ENCODE measurements at places on chromosomes 13 and 19.

DNA sequence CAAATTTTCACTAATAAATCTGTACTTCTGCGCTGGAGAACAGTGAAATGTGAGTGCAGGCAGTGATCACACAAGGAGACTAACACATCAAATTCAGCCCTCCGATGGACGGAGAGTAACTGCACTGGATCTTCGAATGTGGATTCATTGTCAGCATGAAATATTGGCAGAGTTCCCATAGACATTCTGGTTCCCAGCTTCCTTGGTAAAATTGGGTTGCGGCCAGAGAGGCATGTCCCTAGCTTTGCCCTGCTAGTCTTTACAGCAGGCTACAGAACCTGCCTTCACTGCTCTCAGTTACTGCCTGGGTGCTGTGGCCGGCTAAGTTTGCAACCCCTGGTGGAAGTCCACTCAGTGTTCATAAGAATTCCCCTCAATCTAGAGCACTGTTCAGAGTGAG lies 32.3 kb upstream of the UQCRFS1 start:
- DNase-seq, result no peak

GRCh38 chr19:49808711-49809159 lies 4.4 kb downstream of the FUZ start:
- DNase-seq, result peak; percentile 95

DNA sequence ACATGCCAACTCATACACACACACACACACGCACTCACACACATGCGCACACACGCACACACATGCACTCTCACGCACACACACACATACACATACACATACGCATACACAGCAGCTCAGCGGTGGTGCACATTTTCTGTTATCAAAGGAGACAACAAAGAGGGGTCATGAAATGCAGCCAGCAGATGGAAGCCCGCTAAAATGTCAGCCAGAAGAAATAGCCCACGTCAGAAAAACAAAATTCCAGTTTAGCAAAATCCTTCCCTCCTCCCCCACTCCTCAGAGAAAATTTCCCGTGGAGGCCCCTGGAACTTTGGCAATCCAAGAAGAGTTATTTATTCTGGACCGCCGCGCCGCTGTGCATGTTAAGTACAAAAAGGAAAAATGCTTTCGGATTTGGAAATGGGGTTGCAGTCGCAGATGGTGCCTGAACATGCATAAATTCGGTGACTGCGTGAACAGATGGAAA lies 114.6 kb upstream of the VSTM2B start:
- DNase-seq, result no peak

DNA sequence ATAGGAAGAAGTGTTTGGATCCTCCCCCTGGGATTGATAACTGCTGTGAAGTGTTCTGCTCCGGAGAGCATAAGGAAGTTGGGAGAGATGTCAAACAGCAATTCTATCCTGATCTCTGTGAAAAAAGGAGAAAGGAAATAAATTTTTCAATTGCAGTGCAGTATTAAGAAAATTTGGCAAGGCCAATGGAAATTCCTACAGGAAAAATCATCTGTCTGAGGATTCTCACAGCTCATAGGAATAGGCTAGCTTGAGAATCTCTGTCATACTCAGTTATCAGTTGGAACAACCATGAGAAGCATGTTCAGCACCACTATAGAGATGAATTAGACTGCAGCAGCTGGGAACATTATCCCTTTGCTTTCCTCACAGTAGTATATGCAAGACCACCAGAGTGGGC lies 1238.9 kb upstream of the MIR17HG start:
- DNase-seq, result no peak

DNA sequence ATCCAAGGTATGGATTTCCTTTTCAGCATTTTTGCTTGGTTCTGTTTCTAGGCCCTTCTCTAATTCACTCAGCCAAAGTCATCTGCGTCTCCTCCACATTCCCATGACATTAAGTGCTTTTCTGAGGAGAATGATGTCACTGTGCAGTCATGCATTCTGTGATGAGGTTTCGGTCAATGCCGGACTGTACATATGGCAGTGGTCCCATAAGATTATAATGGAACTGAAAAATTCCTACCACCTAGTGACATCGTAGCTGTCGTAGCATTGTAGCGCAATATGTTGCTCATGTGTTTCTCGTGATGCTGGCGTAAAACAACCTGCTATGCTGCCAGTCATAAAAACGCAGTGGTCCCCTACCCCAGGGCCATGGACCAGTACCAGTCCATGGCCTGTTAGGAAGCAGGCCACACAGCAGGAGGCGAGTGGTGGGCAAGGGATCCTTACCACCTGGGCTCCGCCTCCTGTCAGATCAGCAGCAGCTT lies 63.4 kb upstream of the TNFRSF19 start:
- DNase-seq, result no peak

- peak; percentile 83 for DNase-seq
Measured at GRCh38 chr13:112968380-112968909, 569 bp upstream of the MCF2L start.

DNA sequence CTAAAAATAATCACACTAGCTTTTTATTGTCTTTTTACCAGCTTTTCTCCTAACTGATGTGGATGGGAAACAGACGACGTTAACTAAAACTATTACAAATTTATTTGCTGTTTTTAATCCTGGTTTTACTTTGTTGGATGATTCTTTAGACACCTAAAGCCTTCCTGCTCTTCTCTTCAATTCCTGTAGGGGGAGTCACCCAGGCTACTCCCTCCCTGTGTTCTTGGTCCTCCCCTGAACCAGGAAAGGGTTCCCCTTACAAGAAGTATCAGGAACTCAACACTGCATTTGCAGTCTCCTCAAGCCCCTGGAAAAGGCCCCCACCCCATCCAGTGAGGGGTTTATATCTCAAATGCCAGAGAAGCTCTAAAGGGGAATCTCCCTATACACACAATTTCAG lies 206.1 kb downstream of the SUCLA2 start:
- no peak for DNase-seq

- no peak for DNase-seq
Measured at GRCh38 chr13:94933230-94933751, 220.9 kb upstream of the SOX21 start.

DNA sequence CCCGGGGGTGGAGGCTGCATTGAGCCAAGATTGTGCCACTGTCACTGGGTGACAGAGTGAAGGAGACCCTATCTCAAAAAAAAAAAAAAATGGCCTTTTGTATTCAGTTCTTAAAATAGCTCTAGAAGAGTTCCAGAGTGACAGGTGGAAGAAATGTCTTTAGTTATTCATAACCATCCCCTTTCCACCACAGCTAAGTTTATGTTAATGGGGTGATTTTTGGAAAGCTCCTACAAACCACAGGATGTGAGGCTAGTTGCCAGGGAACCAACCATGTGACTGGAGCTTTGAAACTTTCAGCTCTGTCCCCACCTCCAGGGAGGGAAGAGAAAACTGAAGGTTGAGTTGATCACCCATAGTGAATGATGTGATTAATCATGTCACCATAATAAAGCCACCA lies 6.9 kb downstream of the ZNF490 start:
- no peak for DNase-seq

- no peak for DNase-seq
Measured at GRCh38 chr13:51339354-51339753, at the start of gene SERPINE3. Gene SERPINE3 (plus strand): TSS chr13:51339691. CDS start chr13:51341092, 1,401 bp downstream.

All from thyroid gland (tissue), 4 donors.